ENCODE measurements at places on chromosomes 7 and 10.

GRCh38 chr7:47982610-47983009 is 3.2 kb upstream of the HUS1 start:
- no peak for DNase-seq

DNA sequence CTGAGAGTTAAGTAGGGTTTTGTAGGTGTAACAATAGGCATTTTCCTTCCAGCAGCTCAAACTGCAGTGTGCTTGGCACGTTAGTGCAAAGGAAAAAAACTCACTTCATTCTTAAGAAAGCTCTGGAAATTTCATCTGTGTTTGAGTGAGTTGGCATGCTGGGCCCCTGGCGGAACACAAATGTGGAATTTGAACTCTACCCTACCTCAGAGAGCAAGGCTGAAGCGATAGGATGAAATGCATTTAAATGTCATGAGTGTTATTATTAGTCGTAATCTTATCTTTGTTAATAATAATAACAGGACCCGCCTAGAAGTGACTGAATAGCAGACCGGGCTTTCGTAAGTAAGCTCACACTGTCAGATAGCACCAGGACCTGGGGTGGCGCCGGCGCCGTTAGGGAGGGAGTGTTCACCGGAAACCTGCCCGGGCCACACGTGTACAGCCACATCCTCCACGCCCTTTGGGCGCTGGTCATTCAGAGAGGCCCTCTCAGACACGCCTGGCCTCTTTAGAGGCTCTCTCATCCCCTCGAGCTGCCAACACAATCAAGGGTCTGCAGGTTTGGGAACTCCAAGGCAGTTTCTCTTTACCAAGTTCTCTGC is 63.5 kb downstream of the GRK5 start:
- DNase-seq, result peak; percentile 78

DNA sequence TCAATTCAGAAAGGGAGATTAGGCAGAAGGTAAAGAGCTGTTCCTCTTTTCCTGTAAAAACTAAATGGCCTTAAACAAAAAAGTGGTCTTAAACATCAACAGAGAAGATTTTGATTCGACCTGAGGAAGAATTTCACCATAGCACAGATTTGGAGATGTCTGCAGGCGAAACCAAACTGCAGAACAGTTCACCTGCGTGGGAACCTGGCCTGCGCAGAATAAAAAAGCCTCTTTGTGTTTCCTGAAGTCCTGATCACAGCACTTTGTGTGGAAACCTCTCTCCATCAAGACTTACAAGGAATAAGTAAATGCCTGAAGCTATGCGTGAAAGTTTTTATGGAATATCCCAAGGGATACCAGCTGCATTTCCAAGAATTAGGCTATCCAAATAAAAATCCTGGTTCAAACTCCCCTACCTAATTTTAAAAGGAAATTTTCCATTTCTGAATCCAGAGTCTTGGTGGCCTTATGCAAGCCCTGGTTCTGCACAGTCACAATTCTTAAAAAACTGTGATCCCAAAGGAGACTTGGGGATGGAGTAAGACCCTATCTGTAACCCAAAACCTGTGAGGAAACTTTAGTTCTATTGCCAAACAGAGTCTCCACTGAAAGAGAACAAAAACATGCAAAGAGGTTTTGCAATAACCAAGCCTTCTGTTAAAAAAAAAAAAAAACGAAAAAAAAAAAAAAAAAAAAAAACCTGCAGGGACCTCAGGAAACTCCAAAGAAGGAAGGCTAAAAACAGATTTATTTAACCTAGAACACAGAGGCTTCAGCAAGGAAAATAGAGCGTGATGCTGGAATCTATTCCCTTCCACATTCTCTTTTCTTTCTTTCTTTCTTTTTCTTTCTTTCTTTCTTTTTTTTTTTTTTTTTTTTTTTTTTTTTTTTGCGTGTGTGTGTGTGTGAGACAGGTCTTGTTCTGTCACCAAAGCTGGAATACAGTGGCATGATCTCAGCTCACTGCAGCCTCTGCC is 10.4 kb downstream of the CALML3 start:
- DNase-seq, result no peak

DNA sequence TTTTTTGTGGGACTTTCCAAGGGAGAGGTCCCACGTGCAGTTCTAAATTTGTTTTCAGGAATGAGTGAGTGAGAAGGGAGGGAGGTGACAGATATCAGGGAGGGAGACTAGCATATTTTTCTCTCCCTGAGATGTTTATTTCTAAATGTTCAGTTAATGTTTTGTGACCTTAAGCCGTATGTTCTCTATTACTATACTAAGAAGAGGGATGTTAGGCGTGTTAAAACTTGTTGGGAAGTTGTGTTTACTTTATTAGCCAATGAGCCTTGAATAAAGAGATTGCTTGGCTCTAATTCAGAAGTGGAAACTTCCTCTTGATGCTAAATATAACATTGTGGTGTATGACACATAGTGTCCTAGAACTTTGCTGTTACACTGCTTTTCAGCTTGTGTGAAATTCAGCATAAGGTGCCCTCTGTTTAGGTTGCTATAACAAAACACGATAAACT is 37.3 kb downstream of the DNAH11 start:
- DNase-seq, result no peak

DNA sequence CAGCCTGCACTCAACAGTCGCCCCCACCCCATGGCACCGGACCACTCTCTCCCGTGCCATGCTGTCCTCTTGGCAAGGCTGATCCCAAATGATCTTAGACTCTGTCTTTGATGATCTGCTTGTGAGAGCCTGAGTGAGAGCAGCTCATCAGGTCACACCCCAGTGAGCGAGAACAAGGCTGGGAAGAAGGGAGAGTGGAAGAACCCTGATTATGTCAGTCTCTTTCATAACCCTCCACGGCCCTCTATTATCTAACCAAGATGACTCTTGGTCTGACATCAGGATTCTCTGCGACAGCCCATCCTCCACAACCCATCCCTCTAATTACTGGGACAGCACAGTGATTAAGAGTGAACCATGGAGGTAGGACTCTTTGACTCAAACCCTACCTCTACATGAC is 53.1 kb upstream of the C7orf33 start:
- no peak for DNase-seq

- DNase-seq, result no peak
Measured at GRCh38 chr7:97313900-97314299, 196.4 kb downstream of the SDHAF3 start.

GRCh38 chr7:142984297-142984696 is 22.1 kb upstream of the KEL start:
- no peak for DNase-seq

GRCh38 chr10:82628373-82628772 is 753.4 kb downstream of the NRG3 start:
- no peak for DNase-seq

GRCh38 chr7:24038993-24039392 is 245.0 kb upstream of the NPY start:
- no peak for DNase-seq

- DNase-seq, result peak; percentile 1
Measured at GRCh38 chr7:88758381-88759229, 895 bp upstream of the ZNF804B start.

DNA sequence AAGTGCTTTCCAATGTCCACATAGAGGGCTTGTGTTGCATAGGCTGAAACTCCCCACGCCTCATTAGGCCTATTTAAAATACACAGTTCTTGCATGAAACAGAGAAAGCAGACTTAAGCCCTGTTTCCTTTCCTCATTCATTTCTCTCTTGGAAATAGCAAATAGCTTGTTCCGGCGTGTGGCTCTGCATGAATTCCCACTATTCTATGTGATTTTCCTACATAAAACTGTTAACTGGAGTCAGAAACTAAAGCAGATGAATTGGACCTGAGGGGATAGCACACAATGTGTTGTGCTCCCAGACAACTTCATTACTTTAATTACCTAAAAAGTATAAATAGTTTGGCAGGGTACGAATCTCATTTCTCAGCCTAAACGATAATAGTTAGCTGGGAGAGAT is 981.5 kb downstream of the SORCS1 start:
- no peak for DNase-seq

DNA sequence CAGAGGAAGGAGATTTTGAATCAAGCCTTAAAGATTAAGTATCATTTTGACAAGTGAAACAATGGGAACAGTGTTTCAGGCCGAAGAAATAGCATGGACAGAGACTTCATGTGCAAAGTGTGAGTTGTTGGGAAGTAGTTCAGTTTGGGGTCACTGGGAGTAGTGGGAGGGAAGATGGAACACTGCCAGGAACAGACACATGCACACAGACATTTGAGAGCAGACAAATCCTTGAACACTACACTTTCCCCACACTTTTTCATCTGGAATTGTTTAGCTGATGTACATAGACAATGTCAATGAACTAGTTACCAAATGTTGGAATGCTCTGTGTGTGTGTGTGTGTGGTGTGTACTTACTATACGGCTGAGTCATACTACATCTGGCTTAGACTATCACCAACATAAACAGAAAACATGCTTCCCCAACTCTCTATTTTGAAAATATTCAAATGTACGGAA is 52.4 kb upstream of the LRRC17 start:
- DNase-seq, result no peak

Data from activated CD8-positive, alpha-beta T cell treated with anti-CD3 and anti-CD28 coated beads for 36 hours (primary cell).